Calu3 (cell line): ENCODE measurements at places on chromosomes 1 and 21. TPM values are rescaled to one million over a fixed set of nuclear protein-coding genes. Genes with fewer than 3 reads are reported as not detected.

DNA sequence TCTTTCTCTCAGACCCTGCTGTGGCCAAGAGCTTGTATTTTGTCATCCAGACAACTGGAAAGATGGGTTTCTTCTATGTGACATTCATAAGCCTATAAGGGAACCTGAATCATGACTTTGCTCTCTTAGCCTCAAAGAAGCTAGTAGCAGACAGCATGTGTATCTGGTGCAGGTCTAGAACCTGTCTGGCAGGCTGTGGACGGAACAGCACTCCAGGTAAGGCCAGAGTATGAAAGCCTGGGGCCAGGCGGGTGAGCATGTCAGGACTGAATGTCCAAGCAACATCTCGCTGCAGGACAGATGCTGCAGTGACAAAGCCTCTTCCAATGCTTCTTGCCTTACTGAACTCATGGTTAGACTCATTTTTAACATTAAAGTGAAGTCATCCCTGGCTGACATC lies 32.8 kb downstream of the AKNAD1 start:
- no peak for DNase-seq

GRCh38 chr1:66752000-66752592 lies at the start of gene DYNLT5:
TSS of gene DYNLT5 (plus strand) at chr1:66752459. CDS start at chr1:66754659, 2,200 bp downstream.
- DNase-seq, result no peak

GRCh38 chr1:67889953-67890567 lies 56.8 kb upstream of the GNG12 start:
- peak; percentile 68 for DNase-seq

DNA sequence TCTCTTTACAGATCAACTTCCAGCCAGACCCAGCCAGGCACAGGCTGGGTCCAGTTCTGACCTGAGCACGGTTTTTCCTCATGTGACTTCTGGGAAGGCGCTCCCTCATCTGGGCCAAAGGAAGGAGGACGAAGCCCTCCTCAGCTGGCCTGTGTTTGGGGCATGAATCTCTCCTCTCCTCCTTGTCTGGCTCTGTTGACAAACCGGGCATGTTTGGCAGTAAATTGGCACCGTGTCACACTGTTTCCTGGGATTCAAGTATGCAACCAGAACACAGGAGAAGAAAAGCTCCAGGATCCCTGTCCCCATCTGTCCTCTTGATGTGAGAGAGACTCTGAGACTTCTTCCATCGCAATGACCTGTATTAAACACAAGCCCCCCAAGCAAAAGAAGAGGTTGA lies 18.3 kb downstream of the NECAP2 start:
- DNase-seq, result no peak

DNA sequence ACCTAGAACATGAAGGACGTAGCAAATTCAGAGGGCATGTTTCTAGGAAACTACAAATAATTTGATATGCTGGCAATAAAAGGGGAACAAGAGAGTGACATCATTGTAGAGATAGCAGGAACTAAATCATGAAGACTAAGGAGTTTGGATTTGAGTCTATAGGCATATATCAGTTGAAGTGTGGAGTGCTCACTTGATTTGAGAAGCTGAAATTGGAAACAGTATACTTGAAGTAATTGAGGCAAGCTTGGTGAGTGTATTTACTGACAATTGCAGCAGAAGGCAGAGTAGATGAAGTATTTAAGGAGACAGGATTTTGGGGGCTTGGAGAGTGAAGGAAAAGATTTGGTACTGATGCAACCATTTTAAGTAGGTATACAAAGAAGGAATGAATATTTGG lies 6.4 kb upstream of the TMCO2 start:
- DNase-seq, result no peak

DNA sequence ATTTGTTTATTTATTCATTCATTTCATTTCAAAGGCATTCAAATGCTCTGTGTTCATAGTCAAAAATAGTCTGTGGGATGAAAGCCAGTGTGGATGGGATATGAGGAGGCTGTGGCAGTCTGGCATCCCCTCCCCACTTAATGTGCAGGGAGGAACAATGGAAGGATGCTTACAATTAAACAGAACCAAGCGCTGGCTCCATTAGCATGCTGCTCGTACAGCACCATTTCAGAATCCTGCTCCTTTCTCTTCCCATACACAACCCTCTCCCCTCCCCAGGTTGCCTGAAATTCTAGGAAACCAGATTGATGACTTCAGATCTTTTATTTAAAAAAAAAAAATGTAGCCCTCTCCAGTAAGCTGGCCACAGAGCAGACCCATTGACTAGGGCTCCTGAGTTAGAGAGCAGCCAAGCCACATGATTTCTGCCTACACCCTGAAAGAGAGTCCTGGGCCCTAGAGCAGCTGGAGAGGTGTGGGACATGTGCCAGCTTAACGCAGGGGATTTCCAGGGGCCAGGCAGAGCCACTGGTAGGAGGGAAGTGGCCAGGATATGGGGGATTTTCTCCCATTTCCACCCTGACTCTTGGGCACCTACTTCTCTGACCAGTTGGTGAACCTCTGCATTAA lies 205.2 kb downstream of the ASTN1 start:
- no peak for DNase-seq

The TTC22 gene
- 17.2 and 17.4 TPM in 2 replicates for total RNA-seq
